ENCODE measurements at places on chromosomes 5 and 9. TPM values are rescaled to one million over a fixed set of nuclear protein-coding genes. Genes with fewer than 3 reads are reported as not detected.

The PLPP7 gene
- not detected for total RNA-seq

The SIT1 gene
- 213 TPM for total RNA-seq

The PAEP gene
- not detected for total RNA-seq

The TTLL11 gene
- total RNA-seq: 2.6 TPM

The TCF7 gene
- total RNA-seq: 93.4 TPM

DNA sequence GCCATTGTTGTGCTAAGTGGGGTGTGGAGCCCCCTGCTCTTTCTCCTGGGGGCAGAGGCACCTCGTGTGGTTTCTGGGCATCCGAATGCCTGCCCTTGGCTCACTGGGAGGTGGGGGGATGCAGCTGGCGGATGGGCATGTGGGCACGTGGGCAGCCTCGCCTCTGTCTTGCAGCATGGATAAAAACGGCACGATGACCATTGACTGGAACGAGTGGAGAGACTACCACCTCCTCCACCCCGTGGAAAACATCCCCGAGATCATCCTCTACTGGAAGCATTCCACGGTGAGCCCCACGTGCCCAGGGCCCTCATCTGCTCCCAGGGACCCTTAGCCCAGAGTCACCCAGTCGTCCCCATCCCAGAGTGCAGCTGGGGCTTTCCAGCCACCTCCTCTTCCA, 25.3 kb downstream of the PTGES2 start:
- no peak for DNase-seq

GRCh38 chr5:54985301-54986268, at the start of gene ESM1:
Gene ESM1, minus strand, starts transcription at chr5:54985593. Its CDS starts 76 bp downstream, at chr5:54985517.
- no peak for DNase-seq

DNA sequence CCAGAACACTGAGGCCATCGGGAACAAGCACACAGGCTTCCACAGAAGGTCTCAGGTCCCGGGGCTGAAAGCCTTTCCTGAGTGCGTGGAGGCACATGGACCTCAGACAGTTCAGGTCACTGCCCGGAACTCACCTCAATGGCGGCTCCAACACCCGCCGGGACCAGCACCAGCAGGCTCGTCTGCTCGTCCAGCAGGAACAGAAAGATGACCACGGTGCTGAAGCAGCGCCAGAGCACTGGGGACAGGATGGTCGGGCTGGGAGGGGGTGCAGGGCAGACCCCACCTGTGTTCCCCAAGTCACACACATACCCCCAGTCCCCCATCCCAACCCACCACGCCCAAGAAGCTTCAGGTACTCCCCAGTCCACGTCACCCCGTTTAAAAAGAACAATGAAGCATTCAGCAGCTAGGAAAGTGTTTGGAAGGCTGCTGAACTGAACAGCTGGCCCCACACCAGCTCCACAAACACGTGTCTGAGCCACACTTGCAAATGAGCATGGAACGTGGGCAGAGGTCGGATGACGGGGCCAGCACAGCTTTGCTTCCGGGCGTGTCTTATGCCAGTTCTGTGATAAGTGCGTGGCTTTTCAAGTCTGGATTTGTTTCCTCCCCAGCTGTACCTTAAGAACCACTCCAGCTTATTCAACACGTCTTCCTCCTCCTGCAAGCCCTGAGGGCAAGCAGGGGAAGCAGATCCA, 14.6 kb downstream of the CLPTM1L start:
- DNase-seq: no peak

DNA sequence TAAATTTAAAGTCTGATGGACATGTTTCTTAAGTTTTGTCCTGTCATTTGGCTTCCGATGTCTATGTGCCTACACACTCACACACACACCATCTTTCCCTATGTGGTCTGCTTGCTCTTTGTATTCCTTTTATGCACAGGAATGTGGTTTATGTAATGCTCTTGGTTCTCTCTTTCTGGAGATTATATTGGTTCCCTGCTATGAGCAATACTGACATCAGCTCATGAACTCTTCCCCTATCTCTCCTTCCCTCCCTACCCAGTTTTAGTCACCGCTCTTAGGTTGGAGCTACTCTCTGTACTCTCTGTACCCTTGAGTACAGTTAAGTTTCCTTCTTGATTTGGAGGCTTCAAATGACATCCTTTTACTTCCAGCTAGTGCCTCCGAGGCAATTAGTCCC, 77.9 kb upstream of the MVB12B start:
- no peak for DNase-seq

DNA sequence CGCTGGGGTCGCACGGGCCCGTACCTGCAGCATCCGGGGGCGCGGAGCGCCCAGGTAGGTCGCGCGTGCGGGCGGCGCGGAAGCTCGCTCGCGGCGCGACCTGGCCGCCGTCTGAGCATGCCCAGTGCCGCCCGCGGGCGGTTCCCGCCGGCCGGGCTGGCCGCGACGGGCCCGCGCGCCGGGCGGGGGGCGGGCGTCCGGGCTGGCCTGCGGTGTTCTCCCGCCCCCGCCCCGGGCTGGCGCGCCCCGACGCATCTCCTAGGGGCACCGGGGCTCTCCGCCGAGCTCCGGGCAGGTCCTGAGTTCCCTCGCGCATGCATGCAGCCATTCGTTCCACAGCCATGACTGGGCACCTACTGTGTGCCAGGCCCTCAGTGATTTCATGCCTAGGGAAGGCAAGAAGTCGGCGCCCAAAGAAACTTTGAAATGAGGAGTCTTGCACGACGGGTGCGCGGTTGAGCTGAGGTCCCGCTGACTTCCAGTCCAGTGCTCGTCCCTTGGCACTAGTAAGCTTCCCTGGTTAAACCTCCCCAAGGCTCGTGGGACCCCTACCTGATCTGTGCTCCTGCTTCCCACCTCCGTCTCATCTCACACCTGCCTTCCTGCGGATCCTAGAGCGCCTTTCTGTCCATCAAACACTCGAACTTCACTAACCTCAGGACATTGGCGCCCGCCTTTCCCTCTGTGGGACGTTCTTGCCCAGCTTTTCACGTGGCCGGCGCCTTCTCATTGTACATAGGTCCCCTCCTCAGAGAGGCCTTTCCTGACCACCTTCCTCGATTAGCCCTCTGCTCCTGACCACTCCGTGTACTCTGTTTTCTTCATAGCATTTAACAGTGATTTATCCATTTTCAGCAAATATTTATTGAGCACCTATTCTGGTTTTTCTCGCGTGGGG, at the start of gene PTPN3:
TSS of gene PTPN3 (minus strand) at position 113 of the 898 bp plus-strand sequence. CDS start 34,873 bp downstream, outside the sequence.
- no peak for DNase-seq

DNA sequence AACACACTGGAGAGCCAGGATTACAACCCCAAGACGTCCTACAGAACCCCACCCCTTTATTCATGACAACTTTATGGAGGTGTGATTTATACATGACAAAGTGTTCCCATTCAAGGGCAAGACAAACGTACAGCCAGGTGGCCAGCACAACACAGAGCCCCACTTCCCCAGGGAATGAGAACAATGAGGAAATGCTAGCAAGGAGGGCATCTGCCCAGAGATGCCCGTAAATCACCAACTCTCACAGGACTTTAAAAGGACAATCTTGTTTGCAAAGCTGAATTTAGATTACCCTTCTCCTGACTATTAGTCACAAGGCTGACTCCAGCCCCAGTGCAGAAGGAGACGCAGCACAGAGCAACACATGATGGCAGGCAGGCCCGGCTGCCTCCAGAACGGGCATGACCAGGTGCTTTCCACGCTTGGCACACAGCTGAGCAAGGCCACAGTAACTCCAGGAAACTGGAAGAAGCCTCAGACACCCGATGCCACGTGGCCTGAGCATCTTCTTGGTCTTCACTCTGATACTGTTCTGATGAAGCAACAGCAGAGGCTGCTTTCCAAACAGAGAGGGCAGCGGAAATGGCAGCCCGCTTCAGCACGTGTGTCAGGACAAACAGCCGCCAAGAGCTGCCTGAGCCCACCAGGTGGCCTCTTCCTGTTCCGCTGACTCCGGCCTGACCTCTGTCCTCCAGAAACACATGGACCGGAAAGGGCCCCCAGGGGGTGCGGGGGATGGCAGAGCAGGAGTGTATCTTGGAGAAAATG, 51.4 kb downstream of the ROR2 start:
- DNase-seq: no peak

DNA sequence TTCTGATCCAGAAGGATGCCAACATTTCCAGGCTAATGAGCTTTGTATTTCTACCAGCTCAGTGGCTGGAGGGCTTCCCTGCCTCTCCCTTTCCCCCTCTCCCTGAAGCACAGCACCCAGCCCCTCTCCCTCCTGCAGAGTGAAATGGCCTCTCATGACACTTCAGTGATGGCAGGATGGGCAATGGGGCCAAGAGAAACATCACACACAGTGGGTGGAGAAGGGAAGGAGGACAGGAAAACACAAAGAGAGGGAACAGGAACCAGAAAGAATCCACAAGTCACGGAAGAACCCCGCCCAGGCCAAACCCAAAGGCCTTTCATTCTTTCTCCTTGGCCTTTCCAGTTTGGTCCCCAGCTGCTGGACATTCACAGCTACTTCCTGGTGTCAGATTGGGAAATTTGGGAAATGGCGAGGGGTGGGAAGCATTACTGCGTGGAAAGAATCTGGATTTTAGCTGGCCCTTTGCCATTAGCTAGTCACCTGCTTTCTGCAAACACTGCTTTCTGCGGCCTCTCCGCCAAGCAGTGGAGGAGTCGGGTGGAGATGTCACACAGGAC, 82.6 kb downstream of the GLDC start:
- DNase-seq: no peak

DNA sequence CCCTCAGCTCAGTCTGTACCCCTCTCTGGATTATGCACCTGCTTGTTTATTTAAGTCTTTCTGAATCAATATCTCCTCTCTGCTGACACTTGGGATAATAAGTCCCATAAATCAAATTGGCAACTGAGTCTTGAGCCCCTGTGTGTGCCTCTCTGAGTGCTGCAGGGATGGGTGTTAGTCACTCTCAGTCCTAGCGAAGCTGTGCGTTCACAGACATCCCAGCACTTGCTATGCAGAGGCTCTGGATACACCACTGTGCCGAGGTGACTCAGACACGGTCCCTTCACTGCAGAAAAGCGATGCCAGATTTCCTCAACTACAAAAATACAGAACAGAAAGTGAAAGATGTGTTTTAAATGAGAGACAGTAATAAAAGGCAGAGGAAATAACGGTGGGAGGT, 4.1 kb upstream of the KCNMB1 start:
- peak; percentile 26 for DNase-seq

DNA sequence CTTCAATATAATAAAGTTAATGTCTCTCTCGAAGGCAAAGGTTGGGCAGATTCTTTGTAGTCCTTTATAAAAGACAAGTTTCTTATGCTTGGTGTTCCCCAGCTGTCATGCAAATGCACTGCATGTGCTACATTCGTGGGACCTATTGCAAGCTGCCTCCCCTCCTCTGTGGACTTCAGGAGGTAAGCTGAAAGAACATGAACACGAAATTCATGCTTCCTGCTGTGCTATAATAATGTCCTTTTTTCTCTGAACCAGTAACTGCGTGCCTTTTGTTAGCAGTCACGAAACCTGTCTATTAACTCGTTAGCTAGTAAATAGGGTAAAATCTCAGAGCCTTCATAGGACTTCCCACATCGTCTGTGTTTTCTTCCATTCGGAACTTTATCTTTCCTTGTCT, 363.5 kb downstream of the CDH9 start:
- no peak for DNase-seq

DNA sequence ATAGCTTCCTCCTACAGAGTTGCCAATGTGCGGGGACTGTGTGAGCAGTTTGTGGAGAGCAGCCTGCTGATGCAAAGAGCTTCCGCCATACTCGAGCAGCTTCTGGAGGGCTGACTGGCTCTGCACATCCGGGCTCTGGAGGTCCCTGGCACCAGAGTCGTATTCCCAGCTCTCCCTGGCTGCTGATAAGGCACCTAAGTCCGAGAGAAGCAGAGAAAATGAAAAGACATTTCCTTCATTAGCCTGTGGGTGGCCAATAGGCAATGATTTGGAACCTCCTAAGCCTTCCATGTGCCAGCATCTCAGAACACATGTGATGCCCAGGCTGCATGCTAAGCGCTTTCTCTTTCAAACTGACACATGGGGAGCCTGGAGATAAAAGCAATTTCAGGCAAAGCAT, 94.3 kb downstream of the TSSK1B start:
- DNase-seq: no peak

- no peak for DNase-seq
Measured at GRCh38 chr9:78028926-78029325, 2.7 kb downstream of the GNAQ start.
